NCI-H1048 (cell line): ENCODE measurements at places on chromosomes 12 and 14.
A peak's percentile ranks its signal among the peaks of the same experiment; 100 is the strongest.

- DNase-seq = peak; percentile 1
These were observed 241.4 kb upstream of the PDZRN4 start for GRCh38 chr12:40946612-40947194.

DNA sequence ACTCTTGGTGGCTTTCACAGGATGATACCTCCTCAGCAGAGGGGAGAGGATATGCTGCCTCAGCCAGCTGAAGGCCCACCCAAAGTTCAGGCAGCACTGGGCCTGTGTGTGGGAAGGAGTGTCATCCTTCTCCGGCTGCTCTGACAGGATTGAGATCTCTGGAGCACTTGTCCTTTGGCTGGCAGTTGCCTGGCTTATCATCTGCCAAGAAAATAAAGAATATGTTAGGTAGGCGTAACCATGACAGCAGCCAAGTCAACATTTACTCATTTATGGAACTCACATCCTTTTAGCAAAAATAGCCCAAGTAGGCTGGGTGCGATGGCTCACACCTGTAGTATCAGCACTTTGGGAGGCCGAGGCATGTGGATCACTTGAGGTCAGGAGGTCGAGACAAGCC is 68.5 kb downstream of the PPFIBP1 start:
- no peak for DNase-seq

DNA sequence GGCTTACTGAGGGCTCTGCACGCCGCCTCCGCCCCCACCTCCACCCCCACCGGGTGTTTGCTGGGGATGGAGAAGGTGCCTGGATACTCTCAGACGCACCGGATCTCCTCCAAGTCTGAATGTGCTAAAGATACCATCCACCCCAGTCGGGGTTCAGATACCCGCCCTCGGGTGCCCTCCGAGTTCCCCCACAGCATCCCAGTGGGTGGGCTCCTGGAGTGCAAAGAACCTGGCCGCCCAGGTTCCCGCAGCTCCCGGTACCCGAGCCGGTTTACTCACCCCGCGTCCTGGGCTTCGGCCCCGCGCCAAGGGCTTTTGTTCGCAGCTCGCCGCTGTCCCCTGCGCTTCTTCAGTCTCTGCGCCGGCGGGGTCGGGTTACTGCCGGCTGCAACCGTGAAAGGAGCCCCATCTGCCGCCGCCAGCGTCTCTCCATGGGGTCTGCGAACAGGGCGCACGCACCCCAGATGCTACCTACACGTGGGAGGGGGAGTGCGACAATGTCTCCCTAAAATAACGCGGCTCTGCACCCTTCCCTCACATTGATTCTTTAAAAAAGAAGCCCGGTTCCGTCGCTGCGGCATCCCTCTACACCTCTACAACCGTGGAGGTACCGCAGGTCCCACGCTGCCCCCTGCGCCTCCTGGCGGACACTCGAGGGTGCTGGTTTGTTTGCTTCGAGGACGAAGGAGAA is at the start of gene CCDC177:
Gene CCDC177, minus strand, starts transcription at position 609 of the 691 bp plus-strand sequence. CDS start 1,249 bp downstream, outside the sequence.
- no peak for DNase-seq

DNA sequence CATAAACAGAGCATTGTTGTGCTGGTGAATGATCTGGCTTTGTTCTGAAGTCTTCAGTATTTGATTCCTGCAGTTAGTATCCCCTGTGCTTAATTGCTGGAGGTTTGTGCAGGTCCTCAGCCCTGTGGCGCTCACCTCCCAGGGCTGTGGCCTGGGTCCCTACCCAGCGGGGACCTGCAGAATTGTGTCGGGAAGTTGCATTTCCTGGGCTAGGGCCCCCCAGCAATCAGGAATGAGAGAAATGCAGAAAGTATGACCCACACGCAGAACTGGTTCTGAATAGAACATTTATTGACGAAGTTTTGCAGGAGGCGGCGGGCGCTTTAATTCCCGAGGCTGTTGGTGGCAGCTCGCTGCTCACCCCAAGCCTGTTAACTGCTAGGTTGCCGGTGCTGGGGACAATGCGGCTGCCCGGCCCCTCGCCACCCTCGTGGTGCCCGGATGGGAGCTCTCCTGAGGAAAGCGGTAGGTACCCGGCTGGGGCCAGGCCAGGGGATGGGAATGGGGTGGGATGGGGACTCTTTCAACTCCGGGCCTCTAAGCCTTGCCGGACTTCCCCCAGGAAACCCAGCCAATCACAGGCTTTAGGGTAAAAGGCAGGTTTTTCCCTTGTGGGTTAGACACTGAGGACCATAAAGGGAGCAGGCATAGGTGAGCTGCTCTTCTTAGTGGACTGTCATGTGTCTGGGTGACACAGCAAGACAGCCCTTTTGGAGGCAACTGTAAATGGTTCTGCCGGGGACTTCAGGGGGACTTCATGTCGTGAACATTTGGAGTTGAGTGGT is 11.6 kb downstream of the PLEKHG3 start:
- no peak for DNase-seq
